Stimulated activated CD4-positive, alpha-beta T cell treated with anti-CD3 and anti-CD28 coated beads, Interleukin-2, amount 100 ng/mL, for 4 hours (primary cell): ENCODE measurements at places on chromosomes 6 and 20.

DNA sequence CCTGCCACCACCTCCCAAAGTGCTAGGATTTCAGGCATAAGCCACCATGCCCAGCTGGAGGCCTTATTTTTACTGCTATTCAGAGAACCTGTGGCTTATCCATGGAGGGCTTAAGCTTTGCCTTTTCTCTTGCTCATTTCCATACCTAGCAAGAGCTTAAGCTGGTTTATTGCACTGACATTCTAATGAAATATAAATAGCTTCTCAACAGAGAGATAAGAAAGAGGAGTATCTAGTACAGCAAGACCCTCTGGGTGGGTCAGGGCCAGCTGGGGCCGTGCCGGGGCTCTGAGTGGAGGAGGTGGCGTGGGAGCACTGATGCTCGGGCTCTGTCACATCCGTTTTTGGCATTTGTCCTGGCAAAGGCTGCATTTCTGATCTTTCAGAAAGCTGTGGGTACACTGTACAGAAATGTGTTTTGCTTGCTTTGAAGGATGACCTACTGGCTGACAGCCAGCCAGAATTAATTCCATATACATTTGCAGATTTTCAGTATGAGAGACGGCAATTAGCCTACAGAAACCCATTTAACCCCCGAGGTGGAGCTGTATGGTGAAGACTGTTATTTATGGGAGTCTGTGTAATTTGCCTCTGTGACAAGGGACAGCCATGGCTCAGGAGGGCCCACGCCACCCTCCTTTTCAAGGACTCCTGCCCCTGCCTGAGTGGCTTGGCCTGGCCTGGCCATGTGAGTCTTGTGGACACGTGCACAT is 181.6 kb upstream of the AKAP12 start:
- DNase-seq = no peak

DNA sequence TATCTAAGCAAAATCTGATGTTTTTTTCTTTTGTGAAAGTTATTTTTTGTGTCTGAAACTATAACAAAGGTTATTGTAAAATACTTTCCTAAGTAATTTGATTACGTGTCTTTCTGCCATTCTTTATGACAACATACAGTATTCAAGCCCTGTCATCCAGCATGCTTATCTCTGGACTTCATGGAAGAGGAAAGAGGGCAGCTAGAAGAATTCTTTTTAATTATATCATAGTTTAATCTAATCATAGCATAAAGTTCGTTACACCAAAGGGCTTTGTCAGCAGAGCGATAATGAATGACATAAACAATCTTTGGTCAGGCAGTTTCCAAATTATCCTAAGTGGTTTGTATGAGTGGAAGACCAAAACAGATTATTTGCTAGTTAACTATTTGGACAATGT is 3.5 kb downstream of the ENPP3 start:
- no peak for DNase-seq

- DNase-seq = no peak
Observed at GRCh38 chr6:53320964-53321363, 27.8 kb downstream of the ELOVL5 start.

DNA sequence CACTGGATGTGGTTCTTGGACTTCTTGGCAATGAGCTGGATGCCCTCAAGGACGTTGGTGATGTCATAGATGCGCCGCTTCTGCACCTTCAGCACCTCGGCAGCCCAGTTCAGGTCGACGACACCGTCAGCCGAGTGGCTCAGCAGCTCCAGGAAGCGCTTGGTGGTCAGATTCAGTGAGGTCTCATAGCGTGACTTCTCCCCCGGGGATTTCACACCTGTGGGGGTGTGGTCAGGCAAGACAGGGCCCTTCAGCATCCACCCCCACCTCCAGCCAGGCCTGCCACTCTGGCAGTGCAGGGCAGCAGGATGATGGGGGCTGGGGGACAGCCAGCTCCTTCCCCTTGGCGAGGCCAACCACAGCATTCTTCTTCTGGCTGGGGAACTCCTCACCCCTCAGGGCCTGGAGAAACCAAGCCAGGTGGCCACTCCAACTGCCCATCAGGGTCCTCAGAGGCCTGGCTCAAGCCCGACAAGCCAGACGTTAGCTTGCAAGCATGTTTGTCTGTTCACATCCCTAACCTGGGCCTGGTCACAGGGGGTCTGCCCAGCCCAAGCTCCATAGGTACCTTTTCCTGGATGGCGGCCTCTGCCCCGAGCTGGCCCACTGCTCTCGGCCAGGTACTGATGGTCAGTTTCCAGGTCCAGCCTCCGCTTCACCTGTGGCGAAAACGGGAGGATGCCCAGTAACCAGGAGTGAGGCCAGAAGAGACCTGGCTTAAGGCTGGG is 5.7 kb upstream of the NECAB3 start:
- DNase-seq = no peak

DNA sequence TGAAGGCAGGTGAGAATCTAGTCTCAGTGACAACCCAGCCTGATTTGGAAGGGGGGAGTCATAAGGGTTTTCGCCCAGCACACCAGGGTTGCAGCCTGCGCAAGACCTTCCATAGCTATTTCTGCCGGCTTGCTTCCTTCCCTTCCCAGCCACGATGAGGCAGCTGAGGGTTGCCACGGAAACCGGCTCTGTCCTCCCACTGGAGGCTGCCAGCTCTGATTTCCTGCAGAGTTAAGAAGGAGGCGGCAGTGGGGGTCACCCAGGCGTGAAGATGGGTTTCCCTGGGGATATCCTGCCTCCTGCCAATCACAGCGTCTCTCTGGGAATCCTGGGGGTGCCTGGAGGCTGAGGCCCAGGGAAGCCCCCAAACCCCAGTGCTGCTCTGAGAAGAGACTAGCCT is 23.1 kb upstream of the KCNB1 start:
- DNase-seq = no peak

DNA sequence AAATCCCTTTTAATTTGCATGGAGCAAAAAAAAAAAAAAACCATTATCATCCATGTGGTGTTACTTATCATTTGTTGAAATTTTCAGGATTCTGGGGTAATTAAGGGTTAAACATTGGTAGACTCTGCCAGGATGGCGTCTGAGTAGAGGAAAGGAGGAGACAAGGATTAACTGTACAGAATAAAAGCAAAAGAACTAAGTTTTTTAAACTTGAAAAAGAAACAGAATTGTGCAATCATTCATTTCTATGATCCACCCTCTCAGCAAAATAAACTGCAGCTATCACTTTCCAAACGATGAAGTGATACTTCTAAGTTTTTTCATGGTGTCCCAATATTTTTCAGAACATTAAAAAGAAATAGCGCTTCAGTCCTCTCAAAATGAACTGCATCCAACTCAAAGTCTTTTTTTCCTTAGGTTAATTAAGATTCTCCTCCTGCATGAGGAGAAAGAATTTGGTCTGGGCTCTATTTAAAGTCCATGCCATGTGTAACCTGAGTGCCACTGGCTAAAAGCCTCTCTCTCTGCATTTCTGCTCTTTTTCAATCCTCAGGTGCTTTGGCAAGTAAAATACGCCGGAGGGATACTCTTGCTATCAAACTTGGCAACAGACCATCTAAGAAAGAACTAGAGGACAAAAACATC is 69.5 kb upstream of the LTV1 start:
- DNase-seq = no peak

DNA sequence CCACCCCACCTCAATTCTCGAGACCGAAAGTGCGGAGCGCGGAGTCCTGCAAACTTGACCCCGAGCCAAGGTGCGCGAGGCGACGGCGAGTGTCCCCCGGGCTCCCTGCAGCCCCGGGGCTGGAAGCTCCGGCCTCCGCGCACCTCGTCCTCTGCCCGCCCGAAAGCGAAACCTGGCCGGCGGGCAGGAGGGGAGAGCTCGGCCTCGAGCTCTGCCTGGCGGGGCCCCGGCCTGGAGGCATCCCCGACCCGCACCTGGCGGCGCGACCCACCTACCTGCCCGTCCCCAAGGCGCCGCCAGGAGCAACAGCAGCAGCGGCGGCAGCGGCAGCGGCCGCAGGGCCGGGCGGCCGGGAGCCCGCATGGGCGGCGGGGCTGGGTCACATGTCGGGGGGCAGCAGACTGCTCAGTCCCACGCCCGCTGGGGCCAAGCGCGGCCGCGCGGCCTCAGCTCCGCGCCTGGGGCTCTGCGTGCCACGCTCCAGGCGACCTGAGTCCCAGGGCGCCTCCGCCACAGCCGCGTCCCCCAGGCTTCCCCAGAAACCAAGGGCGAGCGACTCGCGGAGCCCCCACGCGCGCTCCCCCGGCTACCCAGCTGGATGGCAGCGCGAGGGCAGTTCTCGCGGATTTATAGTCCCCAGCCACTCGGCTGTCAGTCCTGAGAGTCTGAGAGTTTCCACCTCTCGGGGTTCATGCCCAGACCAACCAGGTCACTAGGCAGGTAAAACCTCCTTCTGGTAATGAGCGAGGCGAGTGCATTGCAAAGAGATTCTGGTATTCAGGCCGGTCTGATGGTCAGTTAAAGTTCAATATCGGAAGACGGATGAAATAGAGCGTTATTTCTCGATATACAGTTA is at the start of gene IL20RA:
TSS of gene IL20RA (minus strand) at position 600 of the 856 bp plus-strand sequence. CDS start at position 363, 237 bp downstream.
- no peak for DNase-seq

- DNase-seq = no peak
Observed at GRCh38 chr20:49278818-49279676, 1.2 kb upstream of the ZNFX1 start.

DNA sequence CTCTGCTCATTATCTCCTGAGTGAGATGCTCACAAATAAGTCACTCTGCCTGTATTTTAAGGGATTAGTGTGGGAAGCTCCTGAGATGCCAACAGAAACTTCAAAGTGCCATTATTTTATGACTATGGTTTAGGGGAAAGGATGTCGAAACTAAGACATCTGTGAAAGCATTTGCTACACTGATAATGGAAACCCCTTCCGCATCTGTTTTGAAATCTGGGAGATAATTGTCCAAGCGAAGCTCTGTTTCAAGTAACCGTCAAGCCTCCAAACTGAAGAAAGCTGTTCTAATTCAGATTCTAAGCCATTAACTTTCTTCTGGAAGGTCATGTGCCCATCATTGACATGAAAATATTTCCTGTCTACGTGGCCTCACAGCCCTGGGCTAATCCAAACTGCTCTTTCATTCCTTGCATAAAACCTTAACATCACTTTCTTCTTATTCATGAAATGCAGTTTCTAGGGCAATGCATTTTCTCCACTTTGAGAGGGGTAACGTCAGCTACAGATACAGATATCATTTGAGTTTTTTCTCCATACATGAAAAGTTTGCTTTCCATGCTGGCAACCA is 932.0 kb downstream of the C6orf118 start:
- no peak for DNase-seq

DNA sequence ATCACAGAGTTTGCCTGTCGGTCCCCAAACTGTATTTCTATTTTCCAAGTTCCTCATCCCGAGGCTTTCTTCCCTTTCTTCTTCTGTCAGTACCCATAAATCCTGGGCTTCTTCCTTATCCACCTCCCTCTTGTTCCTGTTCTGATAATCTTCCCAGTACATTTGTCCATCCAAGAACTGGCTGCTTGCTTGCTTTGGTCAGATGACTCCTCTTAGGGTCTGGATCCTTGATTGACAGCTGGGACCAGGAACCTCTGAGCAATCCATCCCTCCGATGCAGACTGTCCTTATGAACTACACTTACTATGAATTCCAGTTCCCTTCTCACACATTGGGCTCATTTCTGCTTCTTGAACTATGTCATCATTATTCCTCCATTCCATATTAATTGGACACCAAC is 275.3 kb upstream of the CITED2 start:
- no peak for DNase-seq

- DNase-seq = no peak
Observed at GRCh38 chr6:57078531-57079207, 11.3 kb upstream of the ZNF451 start.

- DNase-seq = no peak
Observed at GRCh38 chr6:57021086-57021720, 25.3 kb upstream of the KIAA1586 start.

DNA sequence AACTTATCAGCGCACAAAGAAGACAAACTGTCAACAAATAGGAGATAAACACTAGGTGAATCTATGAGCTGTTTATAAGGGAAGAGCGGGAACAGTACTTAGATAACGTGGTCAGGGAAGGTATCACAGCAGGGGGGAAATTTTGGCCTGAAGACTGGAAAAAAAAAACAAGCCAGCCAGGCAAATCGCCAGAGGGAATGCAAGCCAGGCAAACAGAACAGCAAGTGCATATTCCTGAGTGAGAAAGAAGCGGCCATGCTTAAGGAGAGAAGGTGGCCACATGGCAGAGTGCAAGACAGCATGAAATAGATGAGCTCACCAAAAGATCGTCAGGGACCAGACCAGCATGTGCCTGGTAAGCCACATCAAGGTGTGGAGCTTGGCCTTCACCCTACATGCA is 466.5 kb upstream of the ARID1B start:
- DNase-seq = no peak

GRCh38 chr6:12546410-12547002 is 170.1 kb upstream of the PHACTR1 start:
- DNase-seq = no peak

DNA sequence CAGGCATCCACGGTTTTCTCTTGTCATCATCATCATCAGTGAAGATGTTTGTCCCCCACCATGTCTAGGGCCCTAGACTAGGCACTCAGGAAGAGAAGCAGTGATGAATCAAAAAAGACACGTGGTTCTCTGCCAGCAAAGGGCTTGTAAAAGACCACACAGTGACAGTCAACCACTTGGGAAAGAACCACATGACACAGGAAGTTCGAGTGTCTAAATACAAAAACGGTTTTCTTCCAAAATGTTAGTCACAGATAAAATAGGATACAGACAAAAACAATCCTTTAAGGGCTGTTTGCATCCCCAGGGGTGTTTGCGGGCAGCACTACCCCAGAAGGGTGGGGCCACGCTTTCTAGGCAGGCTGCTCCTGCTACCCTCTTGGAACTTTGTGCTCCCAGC is 356.8 kb upstream of the AGPAT4 start:
- DNase-seq = no peak

- no peak for DNase-seq
Observed at GRCh38 chr6:17994019-17994418, 6.6 kb upstream of the KIF13A start.

GRCh38 chr20:7975851-7976414 is 35.7 kb upstream of the HAO1 start:
- DNase-seq = no peak

DNA sequence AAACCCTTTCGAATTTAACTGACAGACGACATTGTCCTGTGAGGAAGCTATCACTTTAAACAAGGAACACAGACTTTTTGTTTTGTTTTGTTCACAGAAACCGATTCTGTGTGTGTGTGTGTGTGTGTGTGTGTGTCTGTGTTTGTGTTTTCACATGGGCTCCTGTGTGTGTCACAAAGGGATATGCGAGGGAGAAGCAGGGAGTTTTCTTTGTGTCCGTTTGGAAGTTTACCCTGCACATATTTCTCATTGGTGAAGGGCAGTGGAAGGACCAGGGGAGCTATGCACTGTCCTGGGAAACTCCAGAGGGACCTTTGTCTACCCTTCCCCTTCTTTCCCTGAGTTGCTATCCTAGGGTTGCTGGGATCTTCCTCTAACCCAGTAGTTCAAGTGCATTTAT is 17.7 kb downstream of the POM121L2 start:
- DNase-seq = no peak

- DNase-seq = peak; percentile 76
Observed at GRCh38 chr6:157323255-157323965, at the start of gene TMEM242. TSS of gene TMEM242 (minus strand) at chr6:157323519. CDS start at chr6:157323499, 20 bp downstream.
